NCI-H2171 treated with DMSO at 0.1 percent for 48 hours (cell line): ENCODE measurements at places on chromosomes 4 and X.
A peak's percentile ranks its signal among the peaks of the same experiment; 100 is the strongest.

DNA sequence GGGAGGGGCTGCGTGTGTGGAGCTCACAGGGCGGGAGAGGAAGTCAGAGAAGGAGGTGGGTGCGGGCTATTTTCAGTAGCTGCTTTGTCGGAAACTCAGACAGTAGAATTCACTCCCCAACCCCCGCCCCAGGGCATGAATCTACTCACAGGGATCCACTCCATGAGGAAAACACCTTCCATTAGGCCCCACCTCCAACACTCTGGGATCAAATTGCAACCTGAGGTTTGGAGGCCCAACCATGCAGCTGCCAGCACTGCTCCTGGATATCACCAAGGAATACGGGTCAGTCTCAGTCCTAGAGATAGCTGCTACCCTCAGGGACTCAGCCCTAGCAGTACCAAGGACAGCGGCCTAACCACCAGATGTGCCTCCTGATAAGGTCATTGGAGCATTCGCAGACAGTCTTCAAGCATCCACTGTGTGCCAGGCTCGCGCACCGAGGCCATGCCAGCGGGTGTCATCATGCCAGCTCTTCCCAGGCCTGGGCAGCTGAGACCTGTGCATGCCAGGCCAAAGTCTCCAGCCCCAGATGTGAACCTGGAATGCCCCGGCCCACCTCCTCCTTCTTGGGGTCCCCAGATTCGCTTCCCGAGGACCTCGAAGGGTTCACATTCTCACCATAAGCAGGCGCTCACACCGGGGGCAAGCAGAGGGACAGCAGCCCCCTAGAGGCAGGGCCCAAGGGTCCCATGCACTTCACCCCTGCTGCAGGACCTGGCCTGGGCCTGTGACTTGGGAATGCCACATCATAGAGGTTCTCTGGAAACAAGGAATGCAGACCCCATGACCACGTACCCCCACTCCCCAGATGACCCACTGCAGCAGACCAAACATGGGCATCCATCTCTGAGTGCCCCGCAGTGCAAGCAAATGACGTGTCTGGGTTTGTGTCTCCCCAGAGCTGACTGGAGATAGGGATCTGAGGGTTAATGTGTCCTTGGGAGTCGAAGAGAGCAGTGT, 102.3 kb downstream of the ADRA2C start:
- DNase-seq = no peak

- DNase-seq = no peak
Measured at GRCh38 chr4:180947425-180947824, 1295.8 kb upstream of the TENM3 start.

- DNase-seq = peak; percentile 48
Measured at GRCh38 chr4:80072228-80072743, 743 bp downstream of the ANTXR2 start.

DNA sequence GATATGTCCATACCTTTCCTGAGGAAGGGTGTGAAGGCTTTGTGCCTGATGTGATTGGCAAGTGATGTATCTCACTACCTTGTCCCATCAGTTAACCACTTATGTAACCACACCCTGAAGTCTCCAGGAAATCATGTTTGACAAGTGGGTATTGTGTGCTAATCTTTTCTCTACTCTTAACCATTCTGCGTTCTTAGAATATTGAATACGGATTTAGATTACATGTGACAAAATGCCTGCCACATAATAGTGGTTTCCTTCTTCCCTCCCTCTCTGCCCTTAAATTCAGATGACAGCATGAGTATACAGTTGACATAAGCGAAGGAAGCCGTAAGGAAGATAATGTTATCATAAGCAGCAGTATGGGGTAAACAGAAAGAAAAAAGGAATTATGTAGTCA, 108.4 kb downstream of the KLHL8 start:
- DNase-seq = no peak

DNA sequence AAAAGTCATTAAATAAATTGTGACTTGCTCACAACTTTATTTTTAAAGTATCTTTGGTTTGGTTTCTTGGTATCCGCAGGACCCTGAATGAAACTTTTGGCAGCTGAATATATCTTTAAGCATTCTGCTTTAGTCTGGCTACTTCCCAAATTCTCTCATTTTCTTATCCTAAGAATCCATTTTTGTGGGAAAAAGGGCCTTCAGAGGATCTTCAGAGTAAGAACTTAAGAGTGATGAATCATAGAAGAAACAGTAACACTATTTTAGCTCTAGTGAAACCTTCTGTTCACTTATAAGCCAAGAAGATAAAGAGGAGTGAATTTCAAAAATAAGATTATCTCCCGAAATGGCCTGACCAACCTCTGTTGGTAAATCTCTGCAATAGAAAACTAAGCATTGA, 540.6 kb upstream of the MAGEB18 start:
- DNase-seq = no peak

- no peak for DNase-seq
Measured at GRCh38 chr4:174826660-174827059, 2.4 kb downstream of the GLRA3 start.
